Muscle of leg (tissue), 16 donors: ENCODE measurements at places on chromosomes 6 and 20. TPM values are rescaled to one million over a fixed set of nuclear protein-coding genes. Genes with fewer than 3 reads are reported as not detected.
A peak's percentile ranks its signal among the peaks of the same experiment; 100 is the strongest.

DNA sequence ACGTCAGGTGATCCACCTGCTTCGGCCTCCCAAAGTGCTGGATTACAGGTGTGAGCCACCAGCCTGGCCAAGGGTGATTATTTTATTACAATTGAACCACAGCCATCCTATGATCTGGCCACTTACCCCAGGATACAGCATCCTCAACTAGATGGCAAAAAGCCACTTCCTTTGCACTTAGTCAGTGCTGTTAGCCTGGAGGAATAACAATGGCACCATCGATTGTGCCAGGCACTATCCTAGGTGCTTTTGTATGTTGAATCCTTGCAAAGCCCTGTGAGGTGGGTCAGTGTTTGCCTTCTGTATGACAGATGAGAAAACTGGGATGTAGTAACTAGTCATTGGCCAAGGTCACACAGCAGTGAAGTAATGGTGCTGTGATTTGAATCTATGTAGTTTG lies 11.2 kb upstream of the TTPAL start:
- no peak overlapping the region for H3K27ac ChIP-seq
- H3K4me3 ChIP-seq, result no peak overlapping the region
- peaks cover 5% of the 10 kb centered on the region for H3K27me3 ChIP-seq
- H3K36me3 ChIP-seq, result no peaks in the 10 kb centered on the region
- H3K4me1 ChIP-seq, result no peaks in the 10 kb centered on the region

The OR2J3 gene
- total RNA-seq, result not detected

The ANKRD66 gene
- 0.66 TPM for total RNA-seq

The SPAG4 gene
- 1.2 TPM for total RNA-seq

- no peaks in the 10 kb centered on the region for H3K36me3 ChIP-seq
- H3K4me3 ChIP-seq, result no peak overlapping the region
- no peak overlapping the region for H3K27ac ChIP-seq
- no peak for DNase-seq
Measured at GRCh38 chr6:89553431-89553830, 85.1 kb downstream of the LYRM2 start.

DNA sequence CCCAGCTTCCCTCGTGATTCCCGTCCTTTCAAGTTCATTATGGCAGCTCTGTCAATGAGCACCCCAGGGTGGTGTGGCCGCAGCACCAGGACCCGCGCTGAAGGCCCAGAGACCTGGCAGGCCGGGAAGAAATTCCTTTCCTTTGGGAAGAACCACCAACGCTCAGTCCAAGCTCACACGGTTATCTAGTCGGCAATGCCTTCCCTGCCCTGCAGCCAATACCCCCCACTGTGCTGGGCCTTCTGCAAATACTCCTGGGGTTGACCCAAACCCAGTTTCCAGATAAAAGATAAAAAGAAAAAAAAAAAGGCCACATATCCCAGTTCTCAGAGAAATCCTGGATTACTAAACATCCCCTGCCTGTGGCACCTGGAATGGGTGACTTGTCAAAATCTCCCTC lies 28.7 kb downstream of the PXDC1 start:
- no peak for DNase-seq
- peaks cover 41% of the 10 kb centered on the region for H3K4me1 ChIP-seq
- no peaks in the 10 kb centered on the region for H3K27me3 ChIP-seq
- H3K4me3 ChIP-seq, result no peak overlapping the region
- H3K27ac ChIP-seq, result no peak overlapping the region
- peaks cover 64% of the 10 kb centered on the region for H3K36me3 ChIP-seq

- H3K36me3 ChIP-seq, result no peaks in the 10 kb centered on the region
- no peak for DNase-seq
- no peak overlapping the region for H3K27ac ChIP-seq
- no peaks in the 10 kb centered on the region for H3K4me1 ChIP-seq
- no peaks in the 10 kb centered on the region for H3K27me3 ChIP-seq
Measured at GRCh38 chr6:56807326-56807988, 147.4 kb upstream of the BEND6 start.

- no peaks in the 10 kb centered on the region for H3K27me3 ChIP-seq
- DNase-seq, result no peak
- no peak overlapping the region for H3K27ac ChIP-seq
- no peak overlapping the region for H3K4me3 ChIP-seq
- no peaks in the 10 kb centered on the region for H3K4me1 ChIP-seq
- no peaks in the 10 kb centered on the region for H3K36me3 ChIP-seq
Measured at GRCh38 chr6:109051301-109052017, 43.2 kb downstream of the SESN1 start.

GRCh38 chr6:139514819-139515218 lies 140.4 kb upstream of the CITED2 start:
- no peak for DNase-seq
- H3K4me3 ChIP-seq, result no peak overlapping the region
- no peak overlapping the region for H3K27ac ChIP-seq
- H3K36me3 ChIP-seq, result no peaks in the 10 kb centered on the region
- H3K4me1 ChIP-seq, result peaks cover 5% of the 10 kb centered on the region

The CPXM1 gene
- 41.5 TPM for total RNA-seq

The ADA gene
- total RNA-seq, result 4.0 TPM

GRCh38 chr6:99177736-99178135 lies 171.7 kb downstream of the FAXC start:
- no peak overlapping the region for H3K4me3 ChIP-seq
- no peak for DNase-seq
- no peak overlapping the region for H3K27ac ChIP-seq

DNA sequence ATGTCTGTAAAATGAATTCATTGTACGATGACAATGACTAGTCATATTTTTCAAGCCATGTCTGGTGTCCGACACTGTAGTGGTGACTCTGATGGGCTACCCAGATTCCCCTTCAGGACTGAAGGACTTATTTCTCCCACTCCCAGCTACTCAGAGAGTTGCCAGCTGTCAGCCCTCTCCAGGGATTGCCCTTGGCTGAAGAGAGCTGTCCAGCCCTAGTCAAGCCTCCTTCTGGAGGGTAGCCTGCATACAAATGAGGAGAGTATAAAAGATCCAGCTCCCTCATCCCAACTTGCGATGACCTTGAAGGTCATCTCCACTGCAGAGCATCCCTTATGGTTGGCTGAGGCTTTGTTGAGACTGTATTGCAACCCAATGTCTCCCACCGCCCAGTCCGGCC lies 29.9 kb downstream of the JPH2 start:
- no peak overlapping the region for H3K4me3 ChIP-seq
- DNase-seq, result no peak
- H3K4me1 ChIP-seq, result peaks cover 23% of the 10 kb centered on the region
- peaks cover 45% of the 10 kb centered on the region for H3K36me3 ChIP-seq
- H3K27me3 ChIP-seq, result no peaks in the 10 kb centered on the region

DNA sequence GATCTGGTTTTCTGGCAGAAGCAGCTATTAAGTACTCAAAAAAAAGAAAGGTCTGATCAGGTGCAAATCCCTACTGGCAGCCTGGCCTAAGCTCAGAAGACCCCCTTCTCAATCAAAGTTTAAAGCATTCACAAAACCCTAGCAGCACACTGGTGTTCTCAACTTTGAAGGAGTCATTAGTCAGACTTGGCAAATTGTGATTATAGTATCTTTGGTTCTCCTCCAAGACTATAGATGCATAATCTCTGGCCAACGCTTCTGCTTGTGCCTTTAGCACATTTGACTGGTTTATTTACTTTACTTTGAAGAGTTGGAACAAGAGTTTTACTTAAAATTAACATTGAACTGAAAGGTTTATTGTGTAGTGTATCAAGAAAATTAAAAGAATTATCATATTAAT lies 248.9 kb downstream of the PTPRK start:
- no peaks in the 10 kb centered on the region for H3K27me3 ChIP-seq
- no peaks in the 10 kb centered on the region for H3K36me3 ChIP-seq
- no peak overlapping the region for H3K4me3 ChIP-seq
- no peak overlapping the region for H3K27ac ChIP-seq

GRCh38 chr20:49987015-49987867 lies 4.5 kb downstream of the SNAI1 start:
- H3K27ac ChIP-seq, result no peak overlapping the region
- H3K27me3 ChIP-seq, result peaks cover 2% of the 10 kb centered on the region
- DNase-seq, result no peak
- H3K4me3 ChIP-seq, result no peak overlapping the region
- peaks cover 80% of the 10 kb centered on the region for H3K4me1 ChIP-seq
- peaks cover 20% of the 10 kb centered on the region for H3K36me3 ChIP-seq

DNA sequence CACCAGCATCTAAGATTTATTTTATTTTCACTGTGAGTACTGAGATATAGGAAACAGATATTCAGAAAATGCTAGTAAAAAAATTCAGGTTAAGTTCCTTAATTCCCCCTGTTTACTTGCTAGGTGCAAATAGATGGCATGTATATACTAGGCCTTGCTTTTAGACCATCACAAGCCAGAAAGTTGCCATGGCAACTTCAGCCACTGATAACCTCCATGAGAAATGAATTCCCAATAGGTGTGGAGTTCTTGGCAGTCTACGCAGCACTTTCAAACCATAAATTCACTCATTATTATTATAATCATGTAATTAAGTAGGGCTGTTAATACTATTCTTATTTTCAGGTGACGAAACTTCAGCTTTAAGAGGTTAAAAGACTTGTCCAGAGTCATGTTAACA lies 251.6 kb upstream of the TFAP2D start:
- no peak for DNase-seq
- H3K27me3 ChIP-seq, result no peaks in the 10 kb centered on the region
- H3K4me1 ChIP-seq, result no peaks in the 10 kb centered on the region
- no peaks in the 10 kb centered on the region for H3K36me3 ChIP-seq

DNA sequence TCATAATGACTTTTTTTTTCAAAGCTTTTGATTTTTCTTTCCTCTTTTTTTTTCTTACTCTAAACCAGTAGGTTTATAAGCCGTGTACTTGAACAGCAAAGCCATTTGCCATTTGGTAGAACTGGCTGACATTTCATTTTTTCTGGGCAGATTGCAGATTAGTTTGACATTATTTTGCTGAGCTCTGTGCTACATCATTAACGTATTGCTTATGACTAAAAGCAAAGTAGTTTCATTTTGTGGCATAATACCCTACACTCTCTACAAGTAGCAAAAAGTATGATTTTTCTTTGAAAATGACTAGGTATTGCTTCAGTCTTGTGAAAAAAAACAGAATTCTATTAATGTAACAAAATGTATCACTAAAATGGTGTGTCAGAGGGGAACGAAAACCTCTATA lies 141.3 kb downstream of the GRIK2 start:
- DNase-seq, result no peak
- no peaks in the 10 kb centered on the region for H3K27me3 ChIP-seq
- no peak overlapping the region for H3K4me3 ChIP-seq
- no peaks in the 10 kb centered on the region for H3K4me1 ChIP-seq

DNA sequence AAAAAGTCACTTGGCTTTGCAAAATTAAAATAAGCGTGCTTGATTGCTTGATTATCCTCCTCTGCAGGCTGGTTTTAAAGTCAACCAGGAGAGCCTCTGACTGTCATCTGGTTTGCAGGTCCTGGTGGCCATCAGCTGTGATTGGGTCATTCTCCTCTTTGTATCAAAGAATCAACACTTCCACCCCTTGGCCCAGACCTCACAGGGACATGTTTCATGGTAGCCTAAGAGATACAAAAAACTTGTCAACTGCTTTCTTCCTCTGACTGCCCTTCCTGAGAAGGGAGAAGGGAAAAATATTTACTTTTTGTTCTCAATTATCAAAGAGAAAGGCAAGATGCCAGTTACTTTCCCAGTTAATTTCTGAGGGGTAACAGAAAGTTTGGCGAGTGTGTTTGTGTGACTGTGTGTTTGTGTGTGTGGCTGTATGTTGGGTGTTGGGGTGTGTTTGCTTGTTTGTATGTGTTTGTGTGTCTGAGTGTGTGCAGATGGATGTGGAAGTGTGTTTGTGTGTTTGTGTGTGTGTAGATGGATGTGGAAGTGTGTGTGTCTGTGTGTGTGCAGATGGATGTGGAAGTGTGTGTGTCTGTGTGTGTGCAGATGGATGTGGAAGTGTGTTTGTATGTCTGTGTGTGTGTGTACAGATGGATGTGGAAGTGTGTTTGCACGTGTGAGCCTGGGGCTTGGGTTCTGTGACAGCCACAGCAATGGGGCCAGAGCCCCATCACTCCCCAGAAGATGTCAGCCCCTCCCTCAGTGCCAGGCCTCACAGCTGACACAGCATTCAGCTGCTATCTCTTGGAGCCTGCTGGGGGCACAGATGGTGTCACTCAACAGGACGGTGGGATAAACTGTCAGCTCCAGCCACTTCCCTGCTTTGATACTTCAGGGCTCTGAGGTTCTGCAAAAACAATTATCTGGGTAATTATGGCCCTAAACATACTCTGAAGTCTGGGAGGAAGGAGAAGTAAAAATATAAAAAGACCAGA lies 98.6 kb upstream of the RNF24 start:
- peaks cover 3% of the 10 kb centered on the region for H3K27me3 ChIP-seq
- H3K4me1 ChIP-seq, result peaks cover 24% of the 10 kb centered on the region
- H3K36me3 ChIP-seq, result no peaks in the 10 kb centered on the region
- peak overlapping the region; percentile 0 for H3K27ac ChIP-seq

The SOX18 gene
- total RNA-seq, result 2.2 TPM

- peaks cover 8% of the 10 kb centered on the region for H3K27me3 ChIP-seq
- H3K4me1 ChIP-seq, result no peaks in the 10 kb centered on the region
- H3K27ac ChIP-seq, result no peak overlapping the region
- no peak overlapping the region for H3K4me3 ChIP-seq
Measured at GRCh38 chr20:51187261-51187660, 164.4 kb upstream of the KCNG1 start.

DNA sequence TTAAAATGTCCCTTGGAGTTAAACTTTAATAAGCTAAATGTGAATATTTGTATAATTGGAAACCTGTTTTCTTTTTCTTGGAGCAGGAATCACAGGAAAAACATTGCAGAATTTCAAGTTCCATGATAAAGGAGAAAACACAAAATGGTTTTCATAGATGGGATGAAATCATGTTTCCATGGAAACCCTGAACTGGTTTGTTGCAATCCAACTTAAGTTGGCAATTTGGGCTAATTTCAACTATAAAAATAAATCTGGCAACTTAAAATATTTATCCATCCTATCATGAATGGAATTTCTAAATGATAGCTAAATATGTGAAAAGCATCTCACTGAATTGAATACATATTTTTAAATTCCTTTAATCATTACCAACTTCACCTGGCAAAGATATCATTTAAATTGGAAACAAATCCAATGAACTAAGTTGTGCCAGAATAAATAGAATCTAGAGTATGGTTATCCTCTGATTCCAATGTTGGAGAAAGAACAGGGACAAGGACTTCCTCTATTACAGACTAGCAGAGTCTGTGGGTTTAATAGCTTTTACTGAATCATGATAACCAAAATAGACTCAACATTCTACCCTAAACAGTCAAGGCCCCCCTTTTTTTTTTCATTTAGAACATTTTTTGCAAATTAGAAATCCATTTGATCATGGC lies 33.2 kb downstream of the COL21A1 start:
- H3K27me3 ChIP-seq, result no peaks in the 10 kb centered on the region
- peak; percentile 18 for DNase-seq
- H3K4me3 ChIP-seq, result no peak overlapping the region
- no peaks in the 10 kb centered on the region for H3K36me3 ChIP-seq
- H3K27ac ChIP-seq, result no peak overlapping the region
- H3K4me1 ChIP-seq, result no peaks in the 10 kb centered on the region

The WFDC12 gene
- total RNA-seq, result not detected

The RMND1 gene
- 24.0 TPM for total RNA-seq

The SEC23B gene
- total RNA-seq, result 20.6 TPM
